Stimulated activated naive CD8-positive, alpha-beta T cell treated with anti-CD3 and anti-CD28 coated beads, Interleukin-15, amount 100 ng/mL, for 72 hours (primary cell): ENCODE measurements at places on chromosomes 7 and 10.

GRCh38 chr7:24728503-24729364 is 28.5 kb downstream of the GSDME start:
- DNase-seq = peak; percentile 31

DNA sequence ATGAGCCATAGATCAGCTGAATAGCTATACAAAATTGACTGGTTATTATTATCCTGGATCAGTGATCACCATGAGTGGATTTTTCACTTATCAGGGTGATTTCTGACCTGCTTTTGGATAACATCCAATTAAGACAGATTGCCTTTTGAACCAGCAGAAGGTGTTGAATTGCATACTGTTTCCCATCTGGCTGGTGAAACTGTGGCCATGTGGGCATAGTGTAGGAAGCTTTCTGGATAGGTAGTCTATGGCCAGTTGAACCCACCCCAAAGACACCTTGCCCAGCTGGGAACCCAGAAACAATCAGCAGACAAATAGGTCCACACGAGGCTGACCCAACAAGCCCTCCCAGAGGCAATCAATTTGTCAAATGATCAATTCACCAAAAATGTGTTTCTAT is 29.3 kb downstream of the DNAJC12 start:
- DNase-seq = no peak

GRCh38 chr7:48078470-48078869 is 10.6 kb upstream of the UPP1 start:
- DNase-seq = no peak

- DNase-seq = no peak
Observed at GRCh38 chr7:8481752-8482446, 48.5 kb downstream of the NXPH1 start.

DNA sequence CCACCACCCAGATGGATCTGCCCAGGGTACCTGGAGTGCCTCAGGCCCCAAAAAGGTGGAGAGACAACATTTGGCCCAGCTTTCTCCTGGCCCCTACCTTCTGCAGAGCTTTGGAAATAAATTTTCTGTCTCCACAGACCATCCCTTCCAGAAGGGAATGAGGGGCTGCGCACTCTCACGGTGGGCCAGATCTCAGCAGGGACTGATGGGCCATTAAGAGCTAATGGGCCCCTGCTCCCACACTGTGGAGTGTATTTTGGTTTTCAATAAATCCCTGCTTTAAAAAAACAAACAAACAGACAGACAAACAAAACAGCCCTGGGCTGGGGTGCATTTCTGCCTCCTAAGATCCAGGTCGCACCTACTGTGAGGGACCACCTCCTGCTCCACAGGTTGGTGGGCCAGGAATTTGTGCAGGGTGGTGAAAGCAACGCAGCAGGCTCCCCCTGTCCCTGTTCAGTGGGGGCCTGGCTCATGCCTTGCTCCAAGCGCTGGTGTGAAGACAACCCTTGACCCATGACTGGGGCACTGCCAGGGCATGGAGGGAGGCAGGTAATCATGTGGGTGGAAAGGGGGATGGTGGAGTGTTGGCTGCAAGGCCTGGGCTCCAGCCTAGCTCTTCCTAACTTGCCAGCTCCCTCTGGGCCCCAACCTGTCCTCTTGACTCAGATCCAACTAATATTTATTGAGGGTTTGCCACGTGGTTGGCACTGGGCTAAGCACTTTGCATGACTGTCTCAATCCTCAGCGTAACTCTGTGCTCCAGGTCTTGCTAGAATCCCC is 88.5 kb downstream of the COL13A1 start:
- no peak for DNase-seq

DNA sequence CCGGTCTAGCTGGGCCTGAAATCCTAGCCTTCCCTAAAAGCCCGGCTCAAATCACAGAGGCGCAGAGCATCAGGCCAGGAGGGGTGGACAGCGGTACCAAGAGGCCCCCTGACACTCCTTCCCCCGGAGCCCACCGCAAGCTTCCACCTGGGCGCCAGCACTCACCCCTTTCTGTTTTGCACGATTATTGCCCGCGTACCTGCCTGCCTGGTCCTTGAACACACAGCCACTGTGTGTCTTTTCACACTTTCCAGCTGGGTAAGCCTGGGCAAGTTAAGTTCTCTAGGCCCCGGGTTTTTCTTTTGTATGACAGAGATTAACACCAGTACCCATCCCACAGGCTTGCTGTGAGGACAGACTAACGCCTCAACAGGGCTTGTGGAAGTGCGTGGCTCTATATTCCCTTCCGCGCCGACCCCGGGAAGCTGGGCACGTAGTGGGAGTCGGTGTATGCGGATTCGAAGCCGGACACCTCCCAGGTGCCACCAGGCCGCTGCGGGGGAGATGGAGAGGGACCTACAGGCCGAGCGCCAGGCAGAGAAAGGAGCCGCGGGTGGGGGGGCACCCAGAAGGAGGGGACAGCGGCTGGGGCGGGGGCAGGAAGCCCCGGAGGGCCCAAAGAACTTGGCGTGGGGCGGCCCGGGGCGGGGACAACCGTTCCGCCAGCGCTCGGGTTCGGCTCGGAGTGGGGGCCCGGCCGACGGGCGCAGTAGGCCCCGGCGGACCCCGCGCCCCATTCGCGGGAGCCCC is 792 bp downstream of the ZNF746 start:
- DNase-seq = peak; percentile 51

DNA sequence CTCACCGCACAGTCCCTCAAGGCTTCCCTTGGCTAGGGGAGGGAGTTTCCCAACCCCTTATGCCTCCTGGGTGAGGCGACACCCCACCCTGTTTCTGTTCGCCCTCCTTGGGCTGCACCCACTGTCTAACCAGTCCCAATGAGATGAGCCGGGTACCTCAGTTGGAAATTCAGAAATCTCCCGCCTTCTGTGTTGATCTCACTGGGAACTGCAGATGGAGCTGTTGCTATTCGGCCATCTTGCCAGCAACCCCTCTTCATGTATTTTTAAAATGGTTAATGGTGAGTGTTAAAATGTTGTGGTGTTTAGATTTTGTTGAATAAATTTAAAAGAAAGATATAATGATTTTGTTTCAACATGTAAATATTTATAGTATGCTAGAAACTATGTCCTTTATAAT is 22.0 kb downstream of the UMAD1 start:
- no peak for DNase-seq

GRCh38 chr10:43127442-43127841 is 10.8 kb upstream of the CSGALNACT2 start:
- DNase-seq = no peak

DNA sequence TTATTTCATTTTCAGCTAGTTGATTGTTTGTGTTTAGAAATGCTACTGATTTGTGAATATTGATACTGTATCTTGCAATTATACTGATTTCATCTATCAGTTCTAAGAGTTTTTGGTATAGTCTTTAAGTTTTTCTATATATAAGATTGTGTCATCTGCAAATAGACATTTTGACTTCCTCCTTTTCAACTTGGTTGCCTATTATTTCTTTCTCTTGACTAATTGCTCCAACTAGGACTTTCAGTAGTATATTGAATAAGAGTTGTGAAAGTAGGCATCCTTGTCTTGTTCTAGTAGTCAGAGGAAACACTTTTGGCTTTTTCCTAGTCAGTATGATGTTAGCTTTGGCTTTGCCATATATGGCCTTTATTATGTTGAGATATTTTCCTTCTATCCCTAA is 20.4 kb downstream of the PHTF2 start:
- DNase-seq = no peak

- DNase-seq = no peak
Observed at GRCh38 chr7:83547526-83547925, 101.4 kb downstream of the SEMA3E start.

DNA sequence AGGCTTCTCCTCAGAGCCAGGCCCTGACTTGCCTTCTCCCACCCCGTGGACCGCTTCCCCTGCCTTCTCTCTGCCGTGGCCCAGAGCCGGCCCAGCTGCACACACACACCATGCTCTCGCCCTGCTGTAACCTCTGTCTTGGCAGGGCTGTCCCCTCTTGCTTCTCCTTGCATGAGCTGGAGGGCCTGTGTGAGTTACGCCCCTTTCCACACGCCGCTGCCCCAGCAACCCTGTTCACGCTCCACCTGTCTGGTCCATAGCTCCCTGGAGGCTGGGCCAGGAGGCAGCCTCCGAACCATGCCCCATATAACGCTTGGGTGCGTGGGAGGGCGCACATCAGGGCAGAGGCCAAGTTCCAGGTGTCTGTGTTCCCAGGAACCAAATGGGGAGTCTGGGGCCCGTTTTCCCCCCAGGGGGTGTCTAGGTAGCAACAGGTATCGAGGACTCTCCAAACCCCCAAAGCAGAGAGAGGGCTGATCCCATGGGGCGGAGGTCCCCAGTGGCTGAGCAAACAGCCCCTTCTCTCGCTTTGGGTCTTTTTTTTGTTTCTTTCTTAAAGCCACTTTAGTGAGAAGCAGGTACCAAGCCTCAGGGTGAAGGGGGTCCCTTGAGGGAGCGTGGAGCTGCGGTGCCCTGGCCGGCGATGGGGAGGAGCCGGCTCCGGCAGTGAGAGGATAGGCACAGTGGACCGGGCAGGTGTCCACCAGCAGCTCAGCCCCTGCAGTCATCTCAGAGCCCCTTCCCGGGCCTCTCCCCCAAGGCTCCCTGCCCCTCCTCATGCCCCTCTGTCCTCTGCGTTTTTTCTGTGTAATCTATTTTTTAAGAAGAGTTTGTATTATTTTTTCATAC is 38.0 kb downstream of the LIMK1 start:
- DNase-seq = no peak

DNA sequence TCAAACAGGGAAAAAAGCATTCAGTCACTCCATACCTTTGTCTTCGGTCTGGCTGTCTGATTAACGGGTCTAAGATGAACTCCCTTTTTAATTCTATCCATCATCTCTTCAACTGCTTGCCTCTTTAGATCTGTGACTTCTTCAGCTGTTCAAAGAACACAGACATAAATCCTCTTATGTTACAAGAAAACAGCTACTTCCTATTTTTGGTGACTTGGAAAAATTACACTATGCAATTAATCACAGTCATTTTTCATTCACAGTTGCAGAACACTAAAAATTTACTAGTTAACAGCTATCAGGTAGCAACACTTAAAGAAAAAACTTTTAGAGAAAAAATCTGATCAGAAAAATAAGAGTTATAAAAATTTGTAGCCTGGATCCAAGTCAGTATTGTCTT is 66.0 kb downstream of the ENO4 start:
- no peak for DNase-seq

- DNase-seq = no peak
Observed at GRCh38 chr7:157014635-157015555, 4.4 kb upstream of the MNX1 start.

- no peak for DNase-seq
Observed at GRCh38 chr7:5214641-5215040, 24.6 kb downstream of the WIPI2 start.

DNA sequence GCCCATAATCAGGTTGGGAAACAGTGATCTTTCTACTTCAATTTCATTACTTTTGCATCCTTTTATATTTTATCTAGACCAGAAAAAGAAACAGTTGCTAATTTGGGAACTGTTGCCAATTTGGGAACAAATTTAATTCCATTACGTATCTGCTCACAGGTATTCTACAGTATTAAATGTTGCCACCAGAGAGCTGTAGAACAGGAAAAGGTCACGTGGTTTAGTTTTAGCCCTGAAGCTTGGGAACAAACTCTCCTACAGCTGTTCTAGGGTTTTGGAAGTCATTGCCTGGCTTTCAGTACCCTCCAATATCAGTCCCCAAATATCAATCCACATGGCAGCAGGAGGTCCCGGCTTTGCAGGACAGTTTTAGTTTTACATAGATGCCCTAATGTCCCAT is 172.7 kb downstream of the DGKI start:
- DNase-seq = no peak

- DNase-seq = no peak
Observed at GRCh38 chr10:21280971-21281572, 244.4 kb downstream of the SKIDA1 start.

GRCh38 chr10:4281190-4281825 is 496.3 kb upstream of the KLF6 start:
- DNase-seq = no peak
